Motor neuron (in vitro differentiated cells): ENCODE measurements at places on chromosomes 13 and 19.
A peak's percentile ranks its signal among the peaks of the same experiment; 100 is the strongest.

- no peak for ATAC-seq
Observed at GRCh38 chr13:23999424-23999823, 102.1 kb upstream of the C1QTNF9B start.

- no peak for ATAC-seq
Observed at GRCh38 chr13:30504081-30504480, 38.3 kb upstream of the HMGB1 start.

GRCh38 chr13:24495151-24495729 is 17.3 kb downstream of the PARP4 start:
- no peak for ATAC-seq

DNA sequence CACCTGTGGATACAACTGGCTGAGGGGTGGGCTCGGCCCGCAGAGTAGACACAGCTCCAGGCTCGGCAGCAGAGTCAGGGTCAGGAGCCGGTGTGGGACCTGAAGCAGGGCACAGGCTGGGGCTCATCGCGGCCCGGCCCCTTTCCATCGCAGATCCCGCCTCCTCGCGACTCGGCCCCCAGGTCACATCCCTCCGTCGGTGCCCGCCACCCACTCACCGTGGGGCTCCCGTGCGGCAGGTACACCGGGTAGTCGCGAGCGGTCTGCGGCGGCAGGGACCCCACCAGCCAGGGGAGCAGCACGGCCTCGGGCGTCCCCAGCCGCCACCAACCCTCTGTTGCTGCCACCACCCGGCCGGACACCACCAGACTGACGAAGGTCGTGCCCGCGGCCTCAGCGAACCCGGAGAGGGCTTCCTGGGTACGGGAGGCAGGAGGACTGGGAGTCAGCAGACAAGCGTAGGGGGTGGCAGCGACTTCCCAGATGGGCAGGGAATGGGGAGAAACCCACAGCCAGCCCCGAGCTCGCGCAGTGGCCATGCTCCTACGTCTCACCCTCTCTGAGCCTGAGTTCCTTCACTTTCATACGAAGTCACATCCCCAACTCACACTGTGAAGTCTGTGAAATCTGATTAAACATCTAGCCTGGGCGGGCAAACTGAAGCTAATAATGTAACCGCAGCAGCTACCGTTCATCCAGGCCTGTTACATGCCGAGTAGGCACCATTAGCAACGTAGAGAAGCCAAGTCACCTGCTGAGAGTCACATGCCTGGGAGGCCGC is 3.7 kb downstream of the FUZ start:
- peak; percentile 30 for ATAC-seq

DNA sequence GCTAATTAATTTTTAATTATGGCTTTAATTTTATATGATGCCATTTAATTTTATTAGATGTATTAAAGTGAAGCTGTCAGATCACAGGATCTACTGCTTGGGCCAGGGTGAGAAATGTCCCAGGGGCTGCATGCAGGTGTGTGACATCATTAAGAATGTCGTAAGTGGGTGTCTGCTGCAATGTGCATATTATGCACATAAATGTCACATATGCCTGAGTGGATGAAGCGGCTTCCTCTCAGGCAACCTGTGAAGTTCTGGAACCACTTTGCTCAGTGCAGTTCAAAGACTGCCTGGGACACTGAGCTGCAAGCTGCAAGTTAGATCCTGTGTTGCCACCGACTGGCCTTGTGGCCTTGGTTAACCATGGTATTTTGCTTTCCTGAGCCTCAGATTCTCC is 355.0 kb downstream of the UQCRFS1 start:
- ATAC-seq = peak; percentile 48

DNA sequence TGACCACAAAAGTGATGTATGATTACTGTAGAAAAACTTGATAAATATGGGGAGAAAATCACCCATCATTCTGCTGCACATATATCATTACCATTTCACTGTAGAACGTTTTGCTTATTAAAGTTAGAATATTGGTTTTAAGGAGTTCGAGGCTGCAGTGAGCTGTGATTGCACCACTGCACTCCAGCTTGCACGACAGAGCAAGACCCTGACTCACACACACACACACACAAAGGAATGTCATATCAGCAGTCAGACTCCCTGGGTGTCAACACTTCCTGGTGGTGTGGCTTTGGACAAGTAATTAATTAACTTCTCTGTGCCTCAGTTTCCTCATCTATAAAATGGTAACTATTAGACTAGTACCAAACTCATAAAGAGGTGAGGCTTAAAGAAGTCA is 11.3 kb upstream of the PNMA8A start:
- ATAC-seq = no peak

GRCh38 chr19:3434630-3435553 is 45.4 kb downstream of the SMIM24 start:
- ATAC-seq = peak; percentile 95

GRCh38 chr13:28558567-28558966 is 63.6 kb upstream of the FLT1 start:
- no peak for ATAC-seq

DNA sequence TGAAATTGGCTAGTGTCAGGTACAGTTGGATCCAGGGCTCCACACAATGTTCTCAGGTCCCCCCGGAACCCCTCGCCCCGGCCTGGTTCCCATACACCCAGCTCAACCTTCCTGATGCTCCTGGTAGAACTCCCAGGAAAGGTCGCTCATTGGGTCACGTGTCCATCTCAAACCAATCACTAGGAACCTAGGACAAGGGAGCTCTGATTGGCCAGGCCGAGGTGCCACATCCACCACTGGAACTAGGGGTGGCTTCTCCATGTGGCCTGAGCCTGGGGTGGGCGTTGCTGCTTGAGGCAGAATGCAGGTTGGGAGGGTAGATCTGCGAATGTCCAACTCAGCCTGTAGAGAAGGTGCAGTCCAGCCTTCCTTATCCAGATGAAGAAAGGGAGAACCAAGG is 6.9 kb upstream of the MEF2B start:
- ATAC-seq = no peak

GRCh38 chr19:15672580-15673175 is at the start of gene CYP4F12:
CYP4F12 (plus strand) TSS chr19:15673087; CDS start chr19:15673530, 443 bp downstream.
- no peak for ATAC-seq

GRCh38 chr19:10864538-10864899 is 6.8 kb upstream of the CARM1 start:
- peak; percentile 62 for ATAC-seq

- ATAC-seq = peak; percentile 23
Observed at GRCh38 chr13:30088312-30088855, 219.0 kb downstream of the KATNAL1 start.

DNA sequence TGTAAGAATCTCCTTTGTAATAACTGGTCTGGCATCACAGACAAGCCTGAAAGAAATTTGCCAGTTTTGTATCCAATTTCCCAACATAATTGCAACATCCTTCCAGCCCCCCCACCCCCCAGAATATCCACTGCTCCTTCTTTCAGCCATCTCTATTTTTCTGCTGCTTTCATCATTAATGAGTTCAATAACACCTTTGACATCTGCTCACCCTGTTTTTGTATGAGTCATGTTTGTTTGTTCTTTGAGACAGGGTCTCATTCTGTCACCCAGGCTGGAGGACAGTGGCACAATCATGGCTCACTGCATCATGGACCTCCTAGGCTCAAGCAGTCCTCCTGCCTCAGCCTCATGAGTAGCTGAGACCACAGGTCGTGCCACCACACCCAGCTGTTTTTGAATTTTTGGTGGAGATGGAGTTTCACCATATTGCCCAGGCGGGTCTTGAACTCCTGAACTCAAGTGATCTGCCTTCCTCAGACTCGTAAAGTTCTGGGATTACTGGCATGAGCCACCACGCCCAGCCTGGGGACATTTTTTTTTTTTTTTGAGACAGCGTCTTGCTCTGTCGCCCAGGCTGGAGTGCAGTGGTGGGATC is 7.0 kb upstream of the ZC3H4 start:
- ATAC-seq = peak; percentile 38

DNA sequence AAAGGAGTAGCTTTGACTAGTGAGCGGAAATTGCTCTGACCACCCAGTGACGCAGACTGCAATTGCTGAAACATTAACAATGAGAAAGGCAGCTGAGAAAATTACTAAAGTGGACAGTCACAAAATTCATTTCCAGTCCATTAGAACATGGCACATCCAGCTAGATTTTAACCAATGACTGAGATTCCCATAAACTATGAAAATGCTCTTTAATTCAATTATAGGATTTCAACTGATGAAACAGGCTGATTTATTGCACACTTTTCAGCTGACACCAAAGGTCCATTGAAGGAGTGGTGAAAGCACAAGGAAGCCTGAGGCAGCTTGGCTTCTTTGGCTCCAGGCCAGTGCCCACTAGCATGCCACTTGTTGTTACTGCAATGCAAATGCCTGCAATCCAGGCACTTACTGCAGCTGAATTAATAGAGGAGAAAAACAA is 933.4 kb downstream of the SLITRK6 start:
- ATAC-seq = peak; percentile 95

DNA sequence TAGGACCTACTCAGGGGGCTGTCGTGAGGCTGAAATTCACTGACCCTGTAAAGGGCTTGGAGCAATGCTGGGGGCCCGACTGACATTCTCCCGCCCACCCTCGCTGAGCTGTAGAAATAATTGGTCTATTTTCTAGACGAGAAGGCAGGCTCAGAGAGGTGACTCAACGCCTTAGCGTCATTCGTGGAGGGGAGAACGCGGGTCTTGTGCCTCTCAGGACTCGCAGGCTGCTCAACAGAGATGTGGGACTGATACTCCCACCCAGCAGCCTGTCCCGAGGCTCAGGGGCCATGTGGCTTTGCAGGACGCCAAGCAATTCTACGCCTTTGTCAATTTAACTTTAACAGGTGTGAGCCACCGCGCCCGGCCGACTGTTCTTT is 23.6 kb upstream of the ASPDH start:
- no peak for ATAC-seq

DNA sequence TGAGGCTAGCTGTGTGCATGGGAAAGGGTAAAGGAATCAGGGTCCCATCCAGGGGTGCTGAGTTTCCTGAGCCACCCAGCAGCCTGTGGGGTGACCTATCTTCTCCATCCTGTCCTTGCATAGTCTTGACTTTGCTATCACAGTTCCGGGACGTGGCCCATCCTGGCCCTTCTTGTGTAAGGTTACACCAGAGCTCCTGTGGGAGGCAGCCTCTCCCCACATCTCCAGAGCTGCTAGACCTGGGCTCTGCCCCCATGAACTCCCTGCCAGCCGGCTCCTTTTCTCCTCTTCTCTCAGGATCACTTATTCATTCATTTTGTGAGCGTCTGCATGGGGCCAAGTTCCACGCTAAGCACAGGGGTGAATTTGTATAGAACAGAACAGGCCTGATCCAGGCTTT is 238.9 kb downstream of the TSHZ3 start:
- ATAC-seq = no peak

DNA sequence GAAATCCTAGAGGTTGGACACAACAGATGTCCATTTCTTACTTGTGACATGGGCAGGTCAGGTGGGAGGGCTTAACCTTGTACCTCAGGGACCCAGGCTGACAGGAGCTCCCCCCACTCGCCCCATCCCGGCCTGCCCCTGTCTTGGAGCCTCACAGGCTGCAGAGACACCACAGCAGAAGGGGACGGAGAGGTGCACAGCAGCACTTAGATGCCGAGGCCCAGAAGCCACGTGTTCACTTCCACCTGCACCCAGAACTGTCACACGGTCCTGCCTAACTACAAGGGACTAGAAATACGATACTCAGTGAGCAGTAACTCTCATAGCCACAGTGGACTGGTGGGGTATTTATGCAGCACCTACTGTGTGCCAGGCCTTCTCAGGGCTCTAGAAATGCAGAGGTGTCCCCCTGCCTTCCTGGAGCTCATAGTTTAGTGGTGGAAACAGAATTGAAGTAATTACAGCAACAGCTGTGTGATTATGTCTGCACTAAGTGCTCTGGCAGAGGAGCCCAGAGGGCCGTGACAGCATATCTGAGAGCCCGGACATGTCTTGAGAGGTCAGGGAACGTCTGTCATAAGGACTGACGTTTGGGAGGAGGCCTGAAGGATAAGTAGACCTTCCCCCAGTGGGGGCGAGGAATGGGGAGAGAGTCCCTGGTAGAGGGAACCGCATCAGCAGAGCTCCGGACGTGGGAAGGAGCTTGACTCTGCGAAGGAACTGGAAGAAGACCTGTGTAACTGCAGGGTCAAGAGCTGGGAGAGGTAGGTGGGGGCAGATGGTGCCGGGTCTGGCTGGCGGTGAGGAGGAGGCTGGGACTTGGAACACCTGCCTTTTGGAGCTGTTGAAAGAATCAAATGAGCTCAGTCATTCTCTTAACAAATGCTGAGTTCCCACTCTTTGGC is 130.0 kb downstream of the SIPA1L3 start:
- ATAC-seq = peak; percentile 90

GRCh38 chr19:53882391-53883050 is 524 bp downstream of the PRKCG start:
- ATAC-seq = no peak

GRCh38 chr13:35720290-35720689 is 243.8 kb upstream of the MAB21L1 start:
- ATAC-seq = no peak

DNA sequence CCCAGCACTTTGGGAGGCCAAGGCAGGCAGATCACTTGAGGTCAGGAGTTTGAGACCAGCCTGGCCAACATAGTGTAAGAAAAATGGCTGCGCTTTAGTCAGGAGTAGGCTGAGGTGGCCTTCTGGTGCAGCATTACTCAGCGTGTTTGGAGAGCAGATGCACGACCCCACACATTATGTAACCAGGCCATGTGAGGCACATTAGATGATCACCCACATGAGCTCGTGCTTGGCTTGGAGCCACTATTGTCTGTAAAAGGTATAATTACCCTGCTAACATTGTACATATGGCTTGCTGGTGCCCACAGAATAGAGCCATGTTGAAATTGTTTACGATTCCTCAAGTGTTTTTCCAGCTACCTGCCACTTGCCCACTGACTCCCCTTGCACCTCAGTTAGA is 24.0 kb upstream of the SCEL start:
- no peak for ATAC-seq

- no peak for ATAC-seq
Observed at GRCh38 chr19:5023128-5023571, 54.2 kb downstream of the KDM4B start.

DNA sequence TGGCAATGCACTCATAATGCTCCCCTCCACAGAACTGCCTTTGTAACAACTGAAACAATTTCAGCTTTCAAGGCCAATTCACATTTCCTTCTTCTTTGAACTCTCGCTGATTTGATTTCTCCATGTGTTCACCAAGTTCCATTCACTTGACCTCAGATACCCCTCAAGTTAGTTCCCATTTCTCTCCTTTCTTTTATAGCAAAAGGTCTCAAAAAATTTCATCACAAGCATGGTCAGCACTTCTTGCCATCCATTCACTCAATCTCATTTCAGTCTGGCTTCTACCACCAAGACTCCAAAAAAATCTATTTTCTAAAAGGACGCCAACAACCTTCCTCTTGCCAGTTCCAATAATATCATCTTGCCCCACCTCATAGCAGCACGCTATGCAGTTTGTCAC is 135.7 kb downstream of the DIAPH3 start:
- ATAC-seq = no peak
